Left kidney (tissue), 8 donors: ENCODE measurements at places on chromosomes 6 and 20. TPM values are rescaled to one million over a fixed set of nuclear protein-coding genes. Genes with fewer than 3 reads are reported as not detected.

COL9A3 gene
- 10.3 TPM for polyA plus RNA-seq

NRN1 gene
- polyA plus RNA-seq: 3.6 TPM

NCOA5 gene
- polyA plus RNA-seq: 62.3 TPM

ZNF334 gene
- 56.4 TPM for polyA plus RNA-seq

EYA4 gene
- polyA plus RNA-seq: 15.3 TPM

CHRNA4 gene
- 13.3 TPM for polyA plus RNA-seq

DNA sequence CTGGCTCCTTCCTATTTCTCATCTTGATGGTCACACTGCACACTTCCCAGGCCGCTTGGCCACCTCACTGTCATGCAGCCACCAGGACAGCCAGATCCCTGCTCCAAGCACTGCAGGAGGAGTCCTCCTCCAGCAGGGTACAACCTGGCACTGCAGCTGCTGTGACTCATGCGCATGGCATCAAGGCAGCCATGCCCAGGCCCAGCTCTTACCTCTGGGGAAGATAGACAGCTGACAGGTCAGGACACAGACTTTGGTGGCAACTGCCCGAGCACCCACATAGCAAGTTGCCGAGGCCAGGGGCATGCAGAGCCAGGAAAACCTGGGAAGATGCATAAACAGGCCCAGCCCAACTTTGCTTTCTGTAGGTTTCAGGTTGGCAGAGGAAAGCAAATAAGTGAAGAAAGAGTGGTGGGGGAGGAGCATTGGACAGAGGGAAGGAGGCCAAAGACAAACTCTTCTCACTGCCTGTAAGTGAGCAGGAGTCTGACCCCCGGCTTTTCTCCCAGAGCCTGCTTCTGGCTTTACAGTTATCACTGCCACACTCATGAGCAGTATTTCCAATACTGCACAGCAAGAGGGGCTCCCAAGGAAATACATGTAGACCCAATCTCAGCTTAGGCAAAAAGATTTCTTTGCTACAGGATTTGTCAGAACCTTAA, 38.8 kb downstream of the SLC22A3 start:
- DNase-seq: no peak

- no peak for DNase-seq
These were observed 73.4 kb downstream of the GMPR start for GRCh38 chr6:16311763-16312162.

GRCh38 chr6:95676011-95676628, 98.8 kb downstream of the MANEA start:
- no peak for DNase-seq

DNA sequence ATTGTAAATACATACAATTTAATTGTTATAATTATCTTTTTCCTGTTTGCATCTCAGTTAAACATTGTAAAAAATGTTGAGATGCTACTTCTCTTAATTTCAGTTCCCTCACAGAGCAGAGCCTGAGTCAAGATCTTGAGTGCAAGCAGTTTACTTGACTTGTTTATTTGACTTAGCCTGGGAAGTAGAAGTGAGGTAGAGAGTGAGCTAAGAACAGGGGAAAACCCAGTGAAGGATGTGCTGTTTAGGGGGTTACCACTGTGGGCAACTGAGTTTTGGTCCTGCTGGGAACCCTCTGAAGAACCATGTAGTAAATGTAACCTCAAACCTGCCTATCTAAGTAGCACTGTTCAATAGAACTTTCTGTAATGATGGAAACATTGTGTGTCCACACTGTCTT, 495.2 kb upstream of the FLRT3 start:
- no peak for DNase-seq

DNA sequence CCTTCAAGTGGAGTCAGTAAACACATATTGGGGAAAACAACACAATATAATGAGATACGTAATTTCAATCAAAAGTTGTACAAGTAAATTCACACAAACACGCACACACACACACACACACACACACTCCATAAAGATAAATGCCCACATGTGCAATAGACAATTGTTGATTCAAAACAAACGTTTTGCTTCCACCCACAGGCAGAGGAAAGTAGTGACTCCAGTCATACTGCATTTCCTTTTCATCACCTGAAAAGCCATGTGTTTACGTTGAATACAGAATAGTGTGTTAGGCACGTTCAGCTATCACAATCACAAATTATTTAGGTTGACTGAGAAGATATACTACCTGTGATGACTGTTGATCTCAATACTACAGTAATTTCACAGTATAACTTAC, 443.8 kb upstream of the MANEA start:
- DNase-seq: no peak

DNA sequence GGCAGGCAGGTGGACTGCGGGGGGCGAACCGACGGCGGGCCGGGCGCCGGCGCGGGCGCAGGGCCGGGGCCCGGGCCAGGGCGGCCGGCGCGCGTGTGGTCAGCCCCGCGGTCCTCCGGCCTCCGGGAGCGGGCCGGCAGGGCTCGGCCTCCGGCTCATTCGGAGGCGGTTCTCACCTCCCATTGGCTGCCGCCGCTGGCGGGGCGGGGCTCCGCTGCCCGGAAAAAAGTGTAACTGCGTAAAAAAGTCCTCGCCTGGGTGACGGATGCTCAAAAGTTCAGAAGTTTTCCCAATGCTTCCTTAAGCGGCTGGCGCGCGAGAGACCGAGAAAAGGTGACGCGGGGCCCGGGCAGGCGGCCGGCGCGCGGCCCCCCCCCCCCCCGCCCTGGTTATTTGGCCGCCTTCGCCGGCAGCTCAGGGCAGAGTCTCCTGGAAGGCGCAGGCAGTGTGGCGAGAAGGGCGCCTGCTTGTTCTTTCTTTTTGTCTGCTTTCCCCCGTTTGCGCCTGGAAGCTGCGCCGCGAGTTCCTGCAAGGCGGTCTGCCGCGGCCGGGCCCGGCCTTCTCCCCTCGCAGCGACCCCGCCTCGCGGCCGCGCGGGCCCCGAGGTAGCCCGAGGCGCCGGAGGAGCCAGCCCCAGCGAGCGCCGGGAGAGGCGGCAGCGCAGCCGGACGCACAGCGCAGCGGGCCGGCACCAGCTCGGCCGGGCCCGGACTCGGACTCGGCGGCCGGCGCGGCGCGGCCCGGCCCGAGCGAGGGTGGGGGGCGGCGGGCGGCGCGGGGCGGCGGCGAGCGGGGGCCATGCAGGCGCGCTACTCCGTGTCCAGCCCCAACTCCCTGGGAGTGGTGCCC, at the start of gene FOXC1:
FOXC1 (plus strand) TSS at position 268 of the 849 bp plus-strand sequence; CDS start at position 799, 531 bp downstream.
- DNase-seq: peak; percentile 93

GRCh38 chr6:18564775-18565174, 177.6 kb downstream of the RNF144B start:
- no peak for DNase-seq

- peak; percentile 44 for DNase-seq
These were observed 24.0 kb upstream of the PHACTR3 start for GRCh38 chr20:59580146-59580946.

DNA sequence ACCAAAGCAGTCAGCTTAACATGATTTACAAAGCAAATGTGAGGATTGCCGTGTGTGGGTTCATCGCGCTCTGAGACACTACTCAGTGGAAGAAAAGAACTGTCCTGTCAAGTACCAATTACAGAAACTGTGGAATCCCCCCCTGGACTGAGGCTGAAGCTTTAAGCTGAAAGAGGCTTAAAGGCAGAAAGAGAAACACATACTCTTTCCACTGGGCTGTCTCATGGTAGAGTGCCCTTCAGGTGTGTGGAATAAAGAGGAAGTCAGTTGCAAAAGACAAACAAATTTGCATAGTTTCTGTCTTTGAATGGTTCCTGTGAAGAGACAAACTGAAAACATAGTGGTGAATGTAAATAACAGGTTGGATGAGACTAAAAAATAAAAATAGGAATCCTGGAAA, 560.4 kb upstream of the SYNCRIP start:
- DNase-seq: no peak

- DNase-seq: no peak
These were observed 41.1 kb downstream of the KLHL31 start for GRCh38 chr6:53624502-53624901.

DNA sequence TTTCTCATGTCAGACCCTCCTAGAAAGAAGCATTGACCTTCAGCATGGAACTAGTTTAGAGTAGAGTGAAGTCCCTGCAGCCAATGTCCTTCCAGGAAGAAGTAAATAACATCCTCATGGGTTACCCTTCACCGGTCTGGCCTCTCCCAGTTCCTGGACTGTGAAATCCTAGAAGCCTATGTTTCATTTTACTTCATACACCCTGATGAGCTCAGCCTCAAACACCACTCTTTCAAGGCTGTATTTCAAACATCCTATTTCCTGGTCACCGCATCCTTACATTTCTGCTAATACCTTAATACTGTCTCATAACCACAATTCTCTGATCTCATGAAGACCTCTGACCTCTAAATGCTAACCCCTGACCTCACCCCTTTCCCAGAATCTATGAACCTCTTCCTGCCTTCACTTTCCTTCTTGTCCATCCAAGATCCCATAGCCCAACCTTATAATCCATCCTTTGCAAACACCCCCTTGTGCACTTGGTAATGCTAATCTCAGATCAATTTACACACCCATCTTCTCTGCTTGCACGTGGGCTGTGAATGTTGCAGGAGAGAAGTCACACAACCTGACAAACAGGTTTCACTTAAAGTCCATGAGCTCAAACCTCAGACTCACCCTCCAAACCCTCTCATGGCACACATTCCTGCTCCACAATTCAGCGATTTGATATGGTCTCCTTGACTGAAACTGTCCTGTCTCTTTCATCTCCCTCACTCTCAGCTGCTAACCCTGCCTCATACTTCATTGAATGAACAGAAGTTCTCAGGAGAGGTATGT, 30.2 kb downstream of the SLC2A10 start:
- no peak for DNase-seq

DNA sequence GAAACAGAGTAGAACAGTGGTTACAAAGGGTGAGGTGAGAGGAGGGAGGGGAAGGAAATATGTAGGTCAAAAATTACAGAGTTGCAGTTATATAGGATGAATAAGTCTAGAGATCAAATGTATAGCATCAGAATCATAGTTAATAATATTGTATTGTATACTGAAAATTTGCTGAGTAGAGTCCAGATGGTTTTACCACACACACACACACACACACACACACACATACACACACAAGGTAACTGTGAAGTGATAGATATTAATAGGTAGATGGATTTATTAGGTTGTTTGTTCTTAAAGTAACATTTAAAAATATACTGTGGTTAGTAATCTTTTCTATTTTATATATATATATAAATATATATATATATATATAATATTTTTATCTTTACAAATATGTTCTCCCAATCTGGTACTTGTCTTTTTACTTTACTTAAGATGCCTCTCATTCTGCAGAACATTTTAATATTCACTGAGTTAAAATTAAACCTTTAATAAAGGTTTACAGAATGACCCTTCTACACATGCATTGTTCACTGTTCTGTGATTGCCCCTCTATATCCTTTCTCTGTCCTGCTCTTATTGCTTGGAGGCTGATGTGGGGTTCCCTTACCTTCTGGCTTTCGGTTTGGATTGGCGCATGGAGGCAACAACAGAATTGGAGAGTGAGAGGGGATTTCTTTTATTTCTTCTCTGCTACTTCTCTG, 408 bp downstream of the PTCHD4 start:
- no peak for DNase-seq

DNA sequence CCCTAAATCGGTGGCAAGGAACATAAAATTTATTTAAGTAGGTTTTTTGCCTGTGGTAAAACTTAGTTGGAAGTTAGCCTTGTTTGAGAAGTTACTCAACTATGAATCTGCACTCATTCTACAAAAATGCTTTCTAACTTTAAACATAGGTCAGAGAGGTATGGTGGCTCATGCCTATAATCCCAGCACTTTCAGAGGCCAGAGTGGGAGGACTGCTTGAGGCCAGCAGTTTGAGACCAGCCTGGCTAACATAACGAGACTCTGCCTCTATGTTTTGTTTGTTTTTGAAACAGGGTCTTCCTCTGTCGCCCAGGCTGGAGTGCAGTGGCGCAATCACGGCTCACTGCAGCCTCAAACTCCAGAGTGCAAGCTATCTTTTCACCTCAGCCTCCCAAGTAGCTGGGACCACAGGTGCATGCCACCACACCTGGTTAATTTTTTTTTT, 16.2 kb downstream of the USP49 start:
- DNase-seq: no peak

DNA sequence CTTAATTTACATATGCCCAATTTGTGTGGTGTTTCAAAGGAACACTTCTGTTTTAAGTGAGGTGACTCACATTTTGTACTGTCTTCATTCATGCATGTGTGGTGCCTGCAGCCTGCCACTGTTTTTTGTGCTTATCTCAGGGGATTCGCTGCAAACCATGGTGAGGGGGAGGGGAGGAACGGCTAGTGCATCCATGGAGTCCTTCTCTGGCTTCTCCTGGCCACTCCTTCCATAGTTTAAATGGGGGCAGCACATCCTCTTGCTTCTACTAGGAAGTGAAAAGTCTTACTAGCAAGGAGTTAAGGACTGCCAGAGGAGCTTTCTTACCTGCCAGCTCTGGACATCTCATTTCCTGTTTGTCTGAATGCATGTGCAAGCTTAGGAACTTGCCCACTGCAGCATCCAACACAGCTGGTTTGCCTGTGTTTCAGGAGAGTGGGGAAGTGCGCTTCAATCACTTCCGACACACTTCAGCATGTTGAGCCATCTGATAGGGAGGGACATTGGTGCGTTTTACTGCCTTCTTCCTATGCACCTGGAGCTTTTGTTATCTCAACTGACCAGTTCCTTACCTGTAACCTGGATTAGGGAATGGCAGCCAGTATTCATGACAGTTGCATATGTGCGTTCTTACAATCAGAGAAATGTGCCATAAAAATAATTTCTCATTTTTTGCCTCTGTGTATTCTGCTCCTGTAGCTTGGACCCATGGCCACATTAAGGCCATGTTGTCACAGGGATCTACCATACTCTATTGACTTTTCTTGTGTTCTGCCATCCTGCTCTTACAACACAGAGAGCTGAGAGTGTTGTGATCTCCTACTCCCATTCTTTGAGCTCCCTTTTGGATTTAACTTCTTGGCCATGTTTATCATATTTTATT, 211.3 kb downstream of the ARID1B start:
- DNase-seq: peak; percentile 30

DNA sequence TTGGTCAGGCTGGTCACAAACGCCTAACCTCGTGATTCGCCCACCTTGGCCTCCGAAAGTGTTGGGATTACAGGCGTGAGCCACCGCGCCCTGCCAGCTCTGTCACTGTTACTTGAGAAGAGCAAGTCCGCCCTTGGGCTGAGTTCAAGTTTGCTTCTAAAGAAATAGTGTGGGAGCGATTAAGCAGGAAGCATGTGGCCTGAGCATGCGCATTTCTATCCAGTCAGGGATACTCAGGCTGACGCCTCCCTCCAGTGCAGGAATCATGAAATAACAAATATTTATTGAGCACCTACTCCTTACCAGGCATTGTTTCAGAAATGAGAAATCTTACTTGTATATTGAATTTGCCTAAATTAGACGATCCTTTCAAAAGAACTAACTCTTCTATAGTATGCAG, 166.2 kb downstream of the EDN1 start:
- no peak for DNase-seq
